ENCODE measurements at places on chromosomes 5 and 9. TPM values are rescaled to one million over a fixed set of nuclear protein-coding genes. Genes with fewer than 3 reads are reported as not detected.

DIMT1 gene
- total RNA-seq, result 20.9 TPM

GRCh38 chr5:180604271-180604670 lies 13.0 kb upstream of the SCGB3A1 start:
- DNase-seq, result no peak

DNA sequence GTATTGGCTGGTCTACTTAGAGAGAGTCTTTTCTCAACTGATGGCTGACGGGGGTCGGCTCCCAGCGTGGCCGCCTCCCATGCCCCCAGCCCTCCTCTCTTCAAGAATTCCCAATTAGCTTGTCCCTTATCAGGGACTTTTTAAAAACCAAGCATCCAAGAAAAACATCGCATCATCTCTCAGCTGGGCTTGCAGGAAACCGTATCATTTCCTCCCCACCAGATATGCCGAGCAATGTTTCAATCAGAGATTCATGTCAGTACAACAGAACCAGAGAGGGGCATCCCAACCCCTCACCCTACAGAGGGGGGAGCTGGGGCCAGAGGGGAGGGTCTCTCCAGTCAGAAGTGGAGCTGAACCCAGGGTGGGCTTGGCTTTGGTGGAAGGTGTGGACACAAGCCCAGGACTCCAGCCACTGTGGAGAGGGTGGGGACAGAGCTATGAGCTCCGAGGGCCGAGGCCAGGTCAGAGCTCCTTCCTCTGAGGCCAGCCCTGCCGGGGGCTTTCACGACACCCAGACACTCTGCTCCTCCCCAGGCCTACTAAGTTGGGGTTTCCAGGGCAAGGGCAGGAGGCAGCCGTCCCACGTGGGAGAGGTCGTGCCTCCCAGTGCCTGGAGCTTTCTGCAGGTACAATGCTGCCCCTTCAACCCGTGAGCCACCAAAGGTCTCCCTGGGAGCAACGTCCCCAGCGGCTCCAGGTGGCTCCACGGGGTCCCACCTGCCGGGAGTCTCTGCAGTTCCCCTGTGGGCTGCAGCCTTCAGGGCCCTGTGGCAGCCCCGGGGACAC lies 39.0 kb upstream of the TMEM250 start:
- DNase-seq, result no peak

DNA sequence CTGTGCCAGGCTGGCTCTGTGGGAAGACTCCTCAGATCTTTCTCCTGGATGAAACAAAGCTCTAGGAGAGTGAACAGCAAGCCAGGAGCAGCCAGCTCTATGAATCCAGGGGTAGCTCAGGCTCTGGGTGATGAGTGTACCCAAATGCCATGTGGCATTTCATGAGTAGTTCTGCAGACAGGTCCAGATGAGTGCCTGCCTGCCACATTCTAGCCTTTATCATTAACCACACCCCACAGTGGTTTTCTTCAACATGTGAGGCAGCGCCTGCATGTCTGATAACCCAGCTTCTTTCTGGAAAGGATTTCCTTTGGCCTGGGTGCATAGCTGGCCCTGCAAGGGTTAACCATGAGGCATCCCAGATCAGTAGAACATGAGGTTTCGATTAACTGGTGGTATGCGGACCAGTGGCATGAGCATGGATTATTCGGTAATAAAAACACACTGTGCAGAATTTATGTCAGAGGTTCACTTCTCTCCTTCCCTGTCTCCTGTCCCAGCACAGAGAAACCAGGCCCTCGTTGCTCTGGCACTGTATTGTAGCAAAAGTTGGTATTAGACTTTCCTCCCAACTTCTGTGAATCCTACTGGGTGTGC lies 381.9 kb upstream of the ZNF462 start:
- no peak for DNase-seq

Data from lung (tissue), 17 donors.